ENCODE measurements at places on chromosomes 7 and 10.
A peak's percentile ranks its signal among the peaks of the same experiment; 100 is the strongest.

- no peak for DNase-seq
These were observed 21.3 kb upstream of the HSPB1 start for GRCh38 chr7:76281006-76281705.

DNA sequence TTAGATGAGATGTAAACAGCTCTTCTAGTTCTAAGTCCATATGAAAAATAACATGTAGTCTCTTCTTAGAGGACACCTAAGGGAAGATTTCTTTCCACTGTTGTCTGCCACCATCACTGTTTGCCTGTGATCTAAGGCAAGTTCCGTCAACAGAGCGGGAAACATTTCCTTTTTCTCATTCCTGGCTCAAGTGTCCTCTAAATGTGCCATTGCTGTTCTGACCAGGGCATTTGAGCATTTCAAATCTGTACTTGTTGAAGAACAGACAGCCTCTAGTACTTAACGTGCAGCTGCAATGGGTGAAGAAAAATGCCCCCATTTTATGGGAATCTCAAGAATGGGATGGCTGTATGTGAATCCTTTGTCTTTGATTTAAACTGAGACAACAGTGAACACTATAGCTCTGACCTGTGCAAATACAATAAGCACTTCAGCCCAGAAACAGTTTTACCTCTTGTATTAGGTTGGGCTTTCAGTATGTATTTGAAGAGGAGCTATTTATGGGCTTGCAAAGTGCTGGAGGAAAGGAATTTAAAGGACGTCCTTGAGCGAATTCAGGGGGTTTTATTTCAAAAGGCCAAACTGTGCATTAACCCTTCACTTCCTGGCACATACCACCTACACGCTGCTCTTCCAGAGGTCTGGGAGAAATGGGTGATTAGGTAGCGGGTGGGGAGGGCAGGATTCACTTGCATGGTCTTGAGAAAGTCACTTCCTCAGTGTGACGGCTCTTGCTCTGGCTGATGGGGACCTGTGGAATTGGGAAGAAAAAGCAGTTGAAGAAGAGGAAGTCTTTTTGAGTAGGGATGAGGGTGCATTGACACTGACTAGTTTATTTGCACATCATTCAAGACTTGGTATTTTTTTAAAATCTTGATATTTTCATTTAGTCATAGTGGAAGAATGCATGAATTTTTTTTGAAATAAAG, 66.1 kb downstream of the THNSL1 start:
- no peak for DNase-seq

GRCh38 chr10:132133449-132134240, 53.1 kb upstream of the DPYSL4 start:
- no peak for DNase-seq

- peak; percentile 88 for DNase-seq
These were observed 34.6 kb upstream of the UNCX start for GRCh38 chr7:1197997-1198625.

DNA sequence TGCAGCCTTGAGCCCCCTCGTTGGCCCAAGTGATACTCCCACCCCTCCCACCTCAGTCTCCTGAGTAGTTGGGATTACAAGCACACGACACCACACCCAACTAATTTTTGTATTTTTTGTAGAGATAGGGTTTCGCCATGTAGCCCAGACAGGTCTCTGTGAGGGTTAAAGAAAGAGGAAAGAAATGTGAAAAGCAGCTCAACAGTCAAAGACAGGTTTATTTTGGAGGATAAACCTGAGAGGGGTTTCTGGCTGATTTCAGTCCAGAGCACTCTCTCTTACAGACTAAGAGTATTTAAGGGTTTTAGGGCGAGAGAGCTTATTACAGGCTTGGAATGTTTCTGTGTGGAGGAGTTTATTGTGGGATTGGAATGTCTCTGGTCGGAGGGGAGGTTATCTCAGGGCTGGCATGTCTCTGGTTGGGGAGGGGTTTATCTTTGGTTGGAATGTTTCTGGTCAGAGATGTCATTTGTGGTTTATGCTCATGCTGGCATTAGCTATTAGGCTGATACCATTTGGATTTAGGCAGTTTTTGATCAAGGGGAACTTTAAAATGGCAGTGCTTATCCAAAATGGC, 26.1 kb upstream of the SNX10 start:
- DNase-seq, result peak; percentile 52

GRCh38 chr10:129531195-129531968, 64.3 kb downstream of the MGMT start:
- DNase-seq, result peak; percentile 57

DNA sequence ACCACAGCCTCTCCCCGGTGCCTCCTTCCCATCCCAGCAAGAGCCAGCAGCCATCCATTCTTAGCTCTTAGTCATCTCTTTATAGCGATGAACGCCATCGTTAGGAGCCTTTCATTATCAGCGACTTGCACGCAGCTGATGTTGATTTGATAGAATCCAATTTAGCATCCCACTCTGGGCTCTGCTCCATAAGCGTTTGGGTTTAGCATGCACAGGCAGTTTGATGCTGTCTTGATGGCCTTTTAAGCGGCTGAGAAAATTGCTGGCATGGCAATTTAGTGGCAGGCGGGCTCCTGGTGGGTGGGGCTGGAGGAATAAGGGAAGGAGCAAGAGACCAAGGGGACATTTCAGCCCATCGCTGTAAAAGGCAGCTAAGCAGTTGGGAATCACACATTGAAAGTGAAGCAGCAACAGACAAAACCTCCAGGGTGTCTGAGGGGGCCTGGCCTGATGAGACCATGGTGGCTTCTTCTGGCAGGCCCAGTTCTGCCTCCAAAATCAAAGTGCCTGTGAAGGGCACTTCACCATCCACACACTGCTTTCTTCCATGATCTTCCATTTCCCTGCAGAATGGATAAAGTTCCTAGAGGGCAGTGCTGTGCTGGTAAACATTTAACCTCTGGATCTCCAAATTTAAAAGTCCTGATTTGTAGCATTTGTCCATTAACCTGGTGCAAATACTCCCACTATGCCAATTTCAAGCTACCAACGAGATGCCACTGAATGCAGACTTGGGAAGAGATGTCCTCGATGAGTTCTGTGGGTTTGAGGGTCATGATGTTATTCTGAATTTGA, 107.8 kb upstream of the PLXNA4 start:
- DNase-seq, result no peak

- DNase-seq, result peak; percentile 44
These were observed 89.0 kb downstream of the AMPH start for GRCh38 chr7:38542156-38542555.

GRCh38 chr7:148303295-148304082, 287.1 kb upstream of the C7orf33 start:
- DNase-seq, result peak; percentile 55

DNA sequence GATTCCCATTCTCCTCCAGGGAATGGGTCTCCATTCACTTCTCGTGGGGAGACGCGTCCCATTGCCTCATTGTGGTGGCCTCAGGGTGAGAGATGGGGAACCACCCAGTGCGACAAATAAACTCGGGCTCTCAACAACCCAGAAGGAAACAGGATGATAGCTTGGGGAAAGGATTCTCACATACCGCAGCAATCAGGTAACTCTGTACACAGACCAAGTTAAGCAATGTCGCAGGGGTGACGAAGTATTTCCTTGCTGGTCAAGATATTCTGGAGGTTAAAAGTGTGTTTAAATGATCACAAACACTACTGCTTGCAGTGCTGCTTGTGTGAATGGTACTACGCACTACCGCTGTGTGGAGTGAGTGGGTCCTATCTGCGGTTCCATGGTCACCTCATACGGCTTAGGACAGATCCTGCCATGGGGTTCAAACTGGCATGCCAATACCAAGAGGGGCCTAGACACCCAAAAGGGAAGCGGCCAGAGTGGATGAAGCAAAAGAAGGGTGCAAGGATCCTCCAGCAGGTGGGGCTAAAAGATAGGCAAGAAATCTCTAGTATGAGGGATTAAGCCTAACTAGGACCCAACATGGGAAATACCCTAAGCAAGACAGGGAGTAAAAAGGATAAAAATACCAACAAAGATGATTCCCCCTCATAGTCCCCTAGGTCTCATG, 143.8 kb upstream of the TMEM106B start:
- DNase-seq, result peak; percentile 74

DNA sequence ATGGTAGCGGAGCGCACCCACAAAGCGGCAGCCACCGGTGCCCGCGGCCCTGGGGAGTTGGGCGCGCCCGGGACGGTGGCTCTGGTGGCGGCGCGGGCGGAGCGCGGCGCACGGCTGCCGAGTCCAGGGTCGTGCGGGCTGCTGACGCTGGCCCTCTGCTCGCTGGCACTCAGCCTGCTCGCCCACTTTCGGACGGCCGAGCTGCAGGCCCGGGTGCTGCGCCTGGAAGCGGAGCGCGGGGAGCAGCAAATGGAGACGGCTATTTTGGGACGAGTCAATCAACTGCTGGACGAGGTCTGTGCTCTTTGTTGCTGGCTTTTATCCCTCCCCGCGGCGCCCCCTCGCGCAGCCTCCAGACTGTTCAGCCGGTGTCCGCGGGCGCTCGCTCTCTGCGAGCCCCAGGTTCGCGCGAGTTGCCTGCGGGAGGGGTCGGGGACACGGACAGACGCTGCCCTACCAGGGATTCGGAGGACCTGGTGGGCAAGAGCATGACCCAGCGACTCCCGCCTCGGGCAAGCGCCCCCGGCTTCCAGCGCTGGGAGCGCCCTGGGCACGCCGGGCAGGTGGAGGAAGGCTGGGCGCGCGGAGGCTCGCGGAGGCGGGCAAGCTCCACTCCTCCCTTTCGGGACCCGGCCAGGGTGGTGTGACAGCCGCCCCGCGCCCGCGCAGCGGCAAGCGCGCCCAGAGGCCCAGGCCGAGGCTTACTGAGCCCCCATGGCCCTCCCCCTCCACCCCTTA, 887 bp downstream of the COL13A1 start:
- peak; percentile 57 for DNase-seq

DNA sequence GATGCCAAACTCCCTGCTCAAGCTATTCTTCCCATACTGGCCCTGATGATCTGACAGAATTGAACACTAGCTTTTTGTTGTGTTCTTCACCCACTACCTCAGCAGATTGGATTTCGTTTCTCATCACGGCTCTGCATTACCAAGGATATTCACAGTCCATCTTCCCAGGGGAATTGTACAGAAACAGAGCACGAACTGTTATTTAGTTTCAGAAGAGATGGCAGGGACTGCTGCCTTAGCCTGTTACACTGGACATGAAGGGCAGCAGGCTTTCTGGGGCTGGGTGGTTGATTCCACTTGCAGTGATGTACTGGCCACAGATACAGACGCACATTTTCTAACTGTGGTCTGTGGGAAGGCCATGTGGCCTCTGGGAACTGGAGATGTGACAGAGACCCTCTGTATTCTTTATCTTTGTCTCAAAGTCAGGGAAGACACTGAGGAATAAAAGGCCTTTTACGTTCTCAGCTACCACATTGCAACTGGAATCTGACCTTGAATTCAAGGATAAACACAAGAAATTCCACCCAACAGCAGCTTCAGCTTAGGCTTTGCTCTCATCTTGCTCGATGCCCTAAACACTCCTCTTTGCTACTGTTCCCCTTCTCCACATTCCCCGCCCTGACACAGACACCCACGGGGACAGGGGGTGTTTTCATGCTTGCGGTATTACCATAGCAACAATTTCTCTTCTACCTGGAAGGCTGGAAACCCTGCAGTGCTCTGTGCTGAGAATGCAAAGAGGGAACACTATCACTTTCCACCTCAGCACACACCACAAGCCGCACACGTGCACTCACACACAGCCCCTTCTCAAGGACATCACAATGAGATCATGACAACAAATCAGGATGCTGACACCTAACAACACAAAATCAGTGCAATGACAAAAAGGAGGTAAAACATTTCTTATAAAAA, 81.7 kb downstream of the RNF216 start:
- DNase-seq, result peak; percentile 28

GRCh38 chr7:125098377-125098970, 168.8 kb upstream of the POT1 start:
- DNase-seq, result no peak

- DNase-seq, result no peak
These were observed 283.7 kb downstream of the MALRD1 start for GRCh38 chr10:19332304-19332703.

DNA sequence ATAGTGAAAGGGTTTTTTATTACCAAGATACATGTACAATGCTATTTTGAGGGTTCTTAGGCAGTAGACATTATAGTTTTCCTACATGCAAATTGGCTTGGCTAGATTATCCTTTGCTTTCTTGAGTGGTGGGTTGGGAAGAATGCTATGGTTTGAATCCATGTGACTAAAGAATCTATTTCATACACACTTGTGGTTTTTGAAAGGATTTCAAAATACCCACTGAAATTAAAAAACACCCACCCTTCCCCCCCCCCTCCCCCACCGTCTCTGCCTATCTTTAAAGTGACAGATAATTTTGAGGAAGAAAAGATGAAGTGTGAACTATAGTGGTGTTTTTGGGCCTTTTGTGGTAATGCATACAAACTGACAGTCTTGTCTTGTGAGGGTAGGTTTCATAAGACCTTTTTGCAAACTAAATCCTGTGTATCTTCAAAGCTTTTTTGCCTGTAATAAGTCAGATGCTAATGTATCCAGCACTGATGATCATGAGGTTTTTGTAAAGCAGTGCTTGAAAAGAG, 90.9 kb downstream of the TPST1 start:
- peak; percentile 25 for DNase-seq

- no peak for DNase-seq
These were observed 13.3 kb downstream of the ST7 start for GRCh38 chr7:116966601-116967000.

DNA sequence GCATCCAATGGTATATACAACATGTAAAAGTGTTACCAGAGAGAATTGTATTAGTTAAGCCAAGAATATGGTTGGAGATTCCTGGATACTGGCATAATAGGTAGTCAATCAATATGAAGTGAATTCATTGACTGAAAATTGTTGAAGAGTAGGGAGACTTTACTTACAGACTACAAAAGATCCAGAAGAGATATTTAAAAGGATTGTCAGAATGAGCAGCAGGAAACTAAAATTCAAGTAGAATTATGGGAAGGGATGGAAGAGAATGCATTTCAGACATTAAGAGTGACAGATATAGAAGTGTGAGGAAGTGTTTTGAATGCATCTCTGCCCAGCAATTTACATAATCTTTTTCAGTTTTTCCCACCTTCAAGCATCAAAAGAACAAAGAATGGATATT, 62.3 kb upstream of the POM121L12 start:
- DNase-seq, result no peak

- peak; percentile 69 for DNase-seq
These were observed 12.8 kb downstream of the DNMBP start for GRCh38 chr10:99996671-99997648.

GRCh38 chr10:33352175-33352574, 17.7 kb upstream of the NRP1 start:
- DNase-seq, result peak; percentile 70

- DNase-seq, result no peak
These were observed 499.4 kb downstream of the AUTS2 start for GRCh38 chr7:70097645-70098044.

GRCh38 chr10:81498011-81498551, 376.9 kb upstream of the NRG3 start:
- DNase-seq, result no peak

- DNase-seq, result no peak
These were observed 9.4 kb downstream of the ZCWPW1 start for GRCh38 chr7:100418930-100419659.

- DNase-seq, result peak; percentile 40
These were observed 2.8 kb downstream of the INHBA start for GRCh38 chr7:41700044-41700471.

- peak; percentile 37 for DNase-seq
These were observed 102.3 kb downstream of the DYNC1I1 start for GRCh38 chr7:95874541-95875265.

- DNase-seq, result no peak
These were observed 25.3 kb upstream of the SMIM30 start for GRCh38 chr7:113143486-113144257.

- DNase-seq, result no peak
These were observed 386.6 kb downstream of the KIF20B start for GRCh38 chr10:90088024-90088317.

All from M059J (cell line).